CD4-positive, alpha-beta T cell treated with Interleukin-10 for 1 hour (primary cell): ENCODE measurements at places on chromosomes 3 and 15.
A peak's percentile ranks its signal among the peaks of the same experiment; 100 is the strongest.

- no peak for DNase-seq
These were observed 37.8 kb downstream of the MAP4 start for GRCh38 chr3:47978386-47978785.

DNA sequence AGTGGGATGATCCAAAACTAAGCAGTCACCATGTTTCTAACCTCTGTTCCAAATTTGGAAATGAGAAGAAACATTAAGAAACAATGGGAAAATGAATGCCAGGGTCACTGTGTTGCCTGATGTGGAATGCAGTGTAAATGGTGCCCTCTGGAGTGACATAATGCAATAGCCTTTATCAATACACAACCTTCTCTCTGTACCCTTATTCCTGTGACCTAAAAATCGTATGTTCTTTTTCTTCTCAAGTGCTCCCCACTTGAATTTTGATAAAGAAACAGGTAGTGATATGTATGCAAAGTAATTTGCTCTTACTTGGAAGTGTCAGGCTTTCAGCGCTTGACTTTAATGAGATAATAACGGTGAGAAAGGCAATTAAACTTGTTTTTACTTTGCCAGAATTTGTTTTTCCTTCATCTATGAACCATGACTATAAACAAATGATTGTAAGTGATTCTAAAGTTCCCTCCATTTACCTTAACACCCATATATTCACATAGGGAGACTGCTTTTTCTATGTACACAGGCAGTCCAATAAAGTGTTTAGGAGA is 145.8 kb upstream of the THRB start:
- DNase-seq = no peak

GRCh38 chr3:15153103-15153502 is 52.9 kb upstream of the CAPN7 start:
- DNase-seq = no peak

GRCh38 chr3:58384381-58385090 is 49.1 kb downstream of the PDHB start:
- DNase-seq = no peak

DNA sequence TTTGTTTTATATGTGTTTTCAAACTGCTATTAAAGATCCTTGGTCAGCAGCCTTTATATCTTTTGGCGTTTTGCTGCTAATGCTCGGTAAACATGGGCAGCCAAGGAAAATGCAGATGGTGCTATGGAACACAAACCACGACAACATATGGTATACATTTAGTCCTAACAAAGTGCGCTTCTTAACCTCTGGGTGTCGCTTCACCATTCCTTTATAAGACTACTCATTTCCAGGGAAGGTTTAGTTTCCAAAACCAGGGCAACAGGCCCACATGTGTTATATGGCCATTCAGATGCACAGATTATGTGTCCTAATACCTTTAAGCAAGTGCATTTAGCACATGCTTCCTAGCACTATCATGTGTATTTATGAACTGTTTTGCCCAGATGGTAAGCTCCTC is 14.7 kb downstream of the SHOX2 start:
- DNase-seq = no peak

DNA sequence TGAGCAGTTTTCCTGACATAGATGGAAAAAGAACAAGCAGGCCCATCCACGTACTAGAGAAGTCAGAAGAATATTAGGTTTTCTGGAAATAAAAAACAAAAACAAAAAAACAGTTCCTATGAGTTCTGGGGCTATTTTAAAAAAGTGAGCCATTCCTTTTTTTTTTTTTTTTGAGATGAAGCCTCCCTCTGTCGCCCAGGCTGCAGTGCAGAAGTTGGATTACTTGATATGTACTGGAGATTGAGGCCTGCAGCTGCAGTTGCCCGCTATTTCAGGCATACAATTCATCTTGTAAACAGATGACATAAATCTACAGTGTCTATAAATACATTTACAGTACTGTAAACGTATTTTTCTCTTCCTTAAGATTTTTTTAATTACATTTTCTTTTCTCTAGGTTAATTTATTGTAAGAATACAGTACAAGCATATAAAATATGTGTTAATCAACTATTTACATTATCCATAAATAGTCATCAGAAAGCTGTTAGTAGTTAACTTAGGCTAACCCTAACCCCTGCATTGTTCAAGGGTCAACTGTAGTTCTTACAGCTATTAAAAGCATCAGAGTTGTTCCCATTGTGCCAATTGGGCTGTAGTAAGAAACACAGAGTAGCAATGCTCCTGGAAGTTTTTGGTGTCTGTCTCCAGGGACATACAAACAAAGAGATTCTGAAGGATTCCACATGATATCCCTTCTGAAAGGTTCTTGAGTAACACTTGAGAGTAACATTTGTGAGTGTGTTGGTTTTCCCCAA is 11.2 kb upstream of the ACTL6A start:
- no peak for DNase-seq

DNA sequence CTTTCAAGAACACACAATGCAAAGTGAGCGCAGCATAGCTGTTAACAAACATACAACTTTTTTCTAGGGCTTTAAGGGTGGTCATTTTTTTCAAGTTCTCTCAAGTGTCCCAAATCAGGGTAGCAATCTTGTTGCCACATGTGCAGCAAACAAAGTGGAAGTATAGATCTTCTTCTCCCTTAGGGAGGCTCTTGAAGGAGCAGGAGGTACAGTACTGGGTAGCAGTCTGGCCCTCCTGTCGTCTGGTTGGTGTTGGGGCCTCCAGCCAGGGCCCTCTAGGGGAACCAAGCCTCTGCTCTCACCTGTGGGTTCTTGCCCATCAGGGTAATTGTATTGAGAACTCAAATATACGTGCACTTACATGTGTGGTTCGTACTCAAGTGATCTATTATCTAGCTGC is 25.8 kb downstream of the MKRN2 start:
- DNase-seq = no peak

DNA sequence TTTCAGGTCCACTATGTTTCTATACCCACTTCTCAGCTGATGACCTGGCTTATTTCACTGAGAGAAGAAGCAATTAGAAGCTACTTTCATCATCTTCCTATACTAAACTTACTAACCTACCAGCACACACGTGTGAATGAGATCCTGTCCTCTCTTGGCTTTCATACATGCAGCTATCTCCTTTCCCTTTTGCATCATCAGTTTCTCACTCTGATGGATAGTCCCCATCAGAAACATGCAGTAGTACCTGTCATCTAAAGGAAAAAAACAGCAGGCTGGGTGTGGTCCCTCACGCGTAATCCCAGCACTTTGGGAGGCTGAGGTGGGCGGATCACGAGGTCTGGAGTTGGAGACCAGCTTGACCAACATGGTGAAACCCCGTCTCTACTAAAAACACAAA is 237.6 kb upstream of the C2CD4B start:
- no peak for DNase-seq

DNA sequence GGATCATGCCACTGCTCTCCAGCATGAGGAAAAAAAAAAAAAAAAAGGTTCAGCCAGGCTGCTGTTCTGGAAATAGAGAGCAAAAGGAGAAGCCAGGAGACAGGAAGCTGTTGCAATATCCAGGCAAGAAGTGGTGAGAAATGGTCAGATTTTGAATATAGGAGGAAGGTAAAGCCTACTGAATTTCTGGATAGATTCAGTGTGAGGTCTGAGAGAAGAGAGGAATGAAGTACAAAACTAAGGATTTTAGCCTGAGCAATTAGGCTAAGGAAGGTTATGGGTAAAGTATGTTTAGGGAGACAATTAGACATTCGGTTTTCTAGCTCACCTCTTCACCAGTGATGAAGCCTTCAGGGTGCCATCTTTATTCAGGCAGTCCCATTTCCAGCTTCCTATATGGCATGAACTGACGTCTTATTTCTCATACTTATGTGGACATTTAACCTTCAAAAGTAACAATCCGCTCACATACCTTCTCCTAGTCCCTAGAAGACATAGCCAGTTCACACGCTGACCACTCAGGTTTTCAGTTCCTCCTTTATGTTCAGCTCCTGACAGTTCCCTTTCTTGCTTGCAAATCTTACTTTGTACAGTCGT is 57.2 kb downstream of the KIF9 start:
- DNase-seq = no peak

DNA sequence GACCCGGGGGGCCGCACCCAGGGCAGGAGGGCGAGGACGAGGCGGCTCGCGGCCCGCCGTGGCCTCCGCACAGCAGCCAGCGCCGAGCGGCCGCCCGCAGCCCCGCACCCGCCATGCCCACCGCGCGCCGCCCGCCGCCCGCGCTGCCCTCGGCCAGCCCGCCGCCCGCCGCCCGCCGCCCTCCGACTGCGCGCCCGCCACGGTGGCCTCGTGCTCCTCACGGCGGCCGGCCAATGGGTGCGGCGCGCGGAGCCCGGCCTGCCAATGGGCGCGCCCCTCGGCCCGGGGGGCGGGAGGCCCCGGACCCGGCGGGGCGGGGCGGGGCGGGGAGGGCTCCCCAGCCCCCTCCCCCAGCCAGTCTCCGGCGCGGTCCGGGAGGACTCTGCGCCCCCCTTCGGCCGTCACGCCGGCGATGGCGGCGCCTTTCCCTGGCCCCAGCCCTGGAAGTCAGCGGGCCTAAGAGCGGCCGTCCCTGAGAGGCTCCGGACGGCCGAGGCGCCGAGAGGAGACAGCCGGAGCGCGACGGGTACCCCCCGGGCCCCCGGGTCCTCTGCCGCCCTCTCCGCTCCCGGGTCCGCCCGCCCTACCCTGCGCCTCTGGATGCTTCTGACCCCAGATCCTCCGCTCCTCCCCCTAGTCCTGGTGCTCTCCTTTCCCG is at the start of gene NT5DC2:
Gene NT5DC2, minus strand, starts transcription at position 235 of the 658 bp plus-strand sequence. Its CDS starts 120 bp downstream, at position 115.
- peak; percentile 71 for DNase-seq

DNA sequence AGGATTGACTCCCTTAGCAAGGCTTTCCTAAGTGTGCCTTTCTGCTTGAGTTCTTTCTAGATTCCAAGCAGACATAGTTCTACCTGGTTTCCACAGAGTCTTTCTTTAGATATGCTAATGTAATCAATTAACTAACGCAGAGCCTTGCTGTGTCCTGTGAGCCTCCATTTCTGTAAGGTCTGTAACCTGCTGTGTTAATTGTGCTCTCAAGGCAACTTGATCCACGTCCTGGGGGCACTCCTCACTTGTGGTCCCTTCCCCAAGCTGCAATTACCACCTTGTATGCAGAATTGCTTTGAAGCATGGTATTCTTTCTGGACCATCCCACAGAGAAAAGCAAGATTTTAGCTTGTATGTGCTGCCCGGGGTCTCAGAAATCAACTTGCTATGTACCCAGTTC is 29.5 kb upstream of the THSD4 start:
- no peak for DNase-seq

DNA sequence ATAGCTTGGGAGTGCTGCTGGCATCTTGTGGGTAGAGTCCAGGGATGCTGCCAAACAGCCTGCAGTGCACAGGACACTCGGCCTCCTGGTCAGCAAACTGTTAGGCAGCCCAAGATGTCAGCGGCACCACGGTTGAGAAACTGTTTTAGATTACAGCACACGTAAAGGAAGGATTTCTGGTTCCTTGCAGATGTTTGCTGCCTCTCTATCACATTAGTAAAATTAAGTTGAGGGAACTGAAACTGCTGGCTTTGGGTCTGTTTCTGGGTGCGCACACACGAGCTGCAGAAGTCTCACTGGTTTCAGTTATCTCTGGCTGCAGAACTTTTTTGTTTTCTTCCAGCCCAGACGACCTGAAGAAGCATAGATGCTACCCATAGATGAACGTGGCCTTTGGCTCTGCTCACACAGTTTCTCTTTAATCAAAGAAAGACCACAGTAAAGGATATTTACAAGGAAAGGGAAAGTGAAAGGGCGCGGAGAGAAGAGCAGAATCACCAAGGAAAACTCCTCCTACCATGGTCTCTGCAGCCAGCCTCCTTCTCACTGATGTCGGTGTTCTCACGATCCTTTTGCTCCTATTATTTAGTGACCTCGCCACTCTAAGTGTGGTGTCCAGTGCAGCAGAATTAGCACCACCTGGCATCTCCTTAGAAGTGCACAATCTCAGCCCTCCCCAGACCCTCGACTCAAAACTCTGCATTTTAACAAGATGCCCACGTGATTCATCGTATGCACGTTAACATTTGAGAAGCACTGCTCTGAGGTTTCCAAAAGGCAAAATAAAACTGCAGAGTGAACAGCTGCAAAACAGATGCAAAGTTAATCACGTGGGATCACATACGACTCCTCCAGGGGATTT is 50.6 kb upstream of the AKAP13 start:
- DNase-seq = peak; percentile 53

GRCh38 chr15:40372981-40373380 is 9.5 kb upstream of the KNSTRN start:
- no peak for DNase-seq

DNA sequence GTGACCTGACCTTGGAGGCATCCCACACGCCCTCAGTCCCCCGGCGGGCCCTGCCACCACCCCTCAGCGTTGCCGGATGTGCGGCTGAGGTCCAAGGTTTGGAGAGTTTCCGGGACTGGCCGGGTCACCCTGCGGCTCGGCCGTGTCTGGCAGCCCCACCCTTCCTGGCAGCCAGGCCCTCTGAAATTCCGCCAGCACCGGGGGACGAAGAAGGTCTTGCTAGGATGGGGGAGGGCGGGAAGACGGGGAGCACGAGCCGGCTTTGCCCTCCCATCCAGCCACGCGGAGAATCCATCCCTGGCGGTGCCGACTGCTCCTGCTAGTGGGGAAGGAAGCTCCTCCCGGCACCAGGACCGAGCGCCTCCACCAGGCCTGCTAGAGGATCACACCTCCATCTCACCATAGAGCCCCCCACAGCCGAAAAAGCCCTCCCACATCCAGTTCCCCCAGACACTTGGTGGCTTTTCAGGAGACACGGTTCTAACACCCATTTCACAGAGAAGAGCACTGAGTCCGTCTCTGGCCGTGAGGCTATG is 81.5 kb downstream of the CPN2 start:
- DNase-seq = no peak

DNA sequence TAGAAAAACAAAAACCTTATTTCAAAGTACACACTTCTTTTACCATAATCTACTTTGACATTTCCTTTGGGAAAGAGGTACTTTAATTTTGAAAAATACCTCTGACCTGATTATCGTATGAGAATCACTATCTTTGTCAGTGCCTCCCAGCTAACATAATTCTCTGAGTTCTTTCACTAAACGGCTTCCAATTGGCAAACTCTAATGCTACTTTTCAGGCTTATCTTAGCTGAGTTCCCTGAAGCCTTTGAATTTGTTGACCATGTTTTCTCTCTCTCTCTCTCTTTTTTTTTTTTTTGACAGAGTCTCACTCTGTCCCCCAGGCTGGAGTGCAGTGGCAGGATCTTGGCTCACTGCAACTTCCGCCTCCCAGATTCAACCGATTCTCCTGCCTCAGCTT is 312.8 kb downstream of the ZPLD1 start:
- DNase-seq = no peak

DNA sequence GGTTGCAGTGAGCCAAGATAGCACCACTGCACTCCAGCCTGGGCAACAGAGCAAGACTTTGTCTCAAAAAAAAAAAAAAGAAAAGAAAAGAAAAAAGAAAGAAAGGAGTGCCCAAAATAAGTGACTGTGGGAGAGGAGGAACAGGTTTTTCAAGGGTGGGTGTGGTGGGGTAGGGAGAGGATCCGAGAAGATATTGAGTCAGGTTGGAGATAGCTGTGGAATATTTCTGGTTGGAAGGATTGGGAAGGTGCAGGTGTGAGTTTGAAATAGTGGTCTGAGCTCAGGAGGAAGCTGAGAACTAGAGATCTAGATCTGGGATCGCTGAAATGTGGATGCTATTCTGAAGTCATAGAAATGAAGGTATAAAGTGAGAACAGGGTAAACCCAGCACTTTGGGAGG is 7.8 kb downstream of the SCAMP2 start:
- DNase-seq = no peak
